ENCODE measurements at places on chromosomes 7 and 10.

DNA sequence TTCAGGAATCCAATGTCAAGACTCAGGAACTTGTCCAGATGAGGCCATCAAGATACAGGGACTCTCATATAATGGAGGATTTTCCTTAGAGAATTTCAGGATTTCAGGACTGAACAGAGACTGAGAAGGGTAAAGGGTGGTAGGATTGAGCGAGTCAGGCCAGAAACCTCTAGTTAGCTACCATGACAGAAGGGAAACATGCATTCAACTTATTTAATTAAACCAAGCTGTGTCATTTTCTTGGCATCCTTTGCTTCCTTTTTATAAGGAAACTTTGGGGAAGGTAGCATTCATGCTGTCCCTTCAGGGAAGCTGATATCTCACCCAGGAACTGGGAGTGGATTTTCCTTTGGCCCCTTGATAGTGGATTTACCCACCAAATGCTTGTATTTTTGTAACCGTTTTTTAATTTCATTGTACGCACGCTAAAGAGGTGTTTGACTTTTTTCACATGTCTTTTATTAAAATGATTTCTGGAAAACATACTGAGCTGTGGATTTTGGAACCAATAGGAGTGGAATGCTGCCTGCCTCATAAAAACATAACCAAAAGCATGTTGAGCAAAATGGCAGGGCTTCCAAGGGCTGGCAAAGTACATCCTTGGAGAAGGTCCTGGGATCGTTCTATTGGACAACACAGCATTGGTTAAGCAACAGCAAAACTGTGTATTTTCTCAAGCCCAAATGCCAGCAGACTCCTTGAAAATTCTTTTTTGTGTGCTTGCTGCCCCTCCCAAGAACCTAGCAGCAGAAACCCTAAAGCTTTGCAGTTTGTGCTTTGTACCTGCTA, 104.5 kb downstream of the CXCL12 start:
- no peak for DNase-seq

DNA sequence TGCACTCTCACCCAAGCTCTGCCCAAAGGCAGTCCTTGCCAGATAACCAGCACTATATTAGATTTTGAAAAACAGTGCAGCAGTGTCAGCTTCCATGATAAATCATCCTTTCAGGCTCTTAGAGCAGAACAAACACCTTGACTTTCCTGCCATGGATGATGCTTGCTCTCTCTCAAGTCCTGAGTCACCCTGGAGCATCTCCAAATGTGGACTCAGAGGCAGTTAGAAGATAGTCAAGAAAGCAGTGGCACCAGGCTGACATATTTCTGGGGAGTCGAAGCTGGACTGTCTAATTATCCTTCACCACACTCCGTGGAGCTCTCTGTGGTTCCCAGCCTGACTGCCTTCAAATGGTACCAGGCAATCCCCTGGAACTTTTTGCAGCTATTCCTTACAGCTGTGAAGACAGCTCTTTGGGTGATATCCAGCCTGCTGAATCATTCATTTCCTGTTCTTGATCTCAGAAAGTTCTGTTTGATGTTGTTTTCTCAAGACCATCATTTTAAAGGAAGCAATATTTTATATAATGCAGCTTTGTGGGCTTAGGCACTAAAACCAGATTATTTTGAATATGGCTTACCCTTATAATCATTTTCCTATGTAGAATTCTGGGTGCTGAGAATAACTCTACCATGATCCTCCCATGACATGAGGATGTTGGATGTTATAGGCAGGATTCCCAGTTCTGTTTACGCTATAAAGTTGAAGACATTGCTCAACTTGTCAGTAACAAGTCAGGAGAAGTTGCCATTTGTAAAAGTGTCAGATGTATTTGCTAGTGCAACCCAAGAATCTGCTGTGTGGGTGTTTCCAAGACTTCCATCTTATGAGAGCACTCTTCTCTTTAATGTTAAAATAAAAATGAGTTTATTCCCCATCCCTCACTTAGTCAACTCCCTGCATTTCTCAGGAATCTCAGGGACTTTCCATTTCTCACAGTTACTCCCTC, 233.8 kb downstream of the C7orf25 start:
- DNase-seq: no peak

DNA sequence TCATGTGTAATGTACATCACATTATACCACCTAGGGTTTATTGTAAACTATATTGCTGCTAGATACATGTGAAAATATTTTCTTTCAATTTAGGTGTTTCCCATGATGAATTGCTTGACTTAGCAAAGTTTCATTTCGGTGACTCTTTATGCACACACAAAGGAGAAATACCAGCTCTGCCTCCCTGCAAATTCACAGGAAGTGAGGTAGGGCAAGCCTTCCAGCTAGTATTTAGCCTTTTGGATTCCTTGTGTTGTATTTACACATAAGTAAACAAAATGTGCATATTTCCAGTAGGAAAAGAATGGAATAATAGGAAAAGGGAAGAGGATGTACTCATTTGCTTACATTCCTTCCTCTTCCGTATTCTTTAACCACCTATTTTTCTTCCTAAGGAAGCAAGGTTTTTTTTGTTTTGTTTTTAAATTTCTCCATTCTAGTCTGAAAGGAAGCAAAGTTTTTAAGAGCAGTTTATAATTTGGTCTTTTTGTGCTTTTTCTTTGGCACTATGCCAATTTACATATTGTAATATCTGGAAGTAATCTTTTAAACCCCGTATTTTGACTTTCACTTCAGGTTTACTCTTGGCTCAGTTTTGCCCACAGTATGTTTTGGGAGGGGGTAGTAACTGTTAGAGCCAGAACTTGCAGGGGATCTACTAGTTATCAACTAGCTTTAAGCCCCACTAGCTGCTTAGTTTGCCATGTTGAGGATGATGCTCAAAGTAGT, 10.4 kb downstream of the PMPCB start:
- no peak for DNase-seq

GRCh38 chr10:110706690-110707098, 62.6 kb downstream of the RBM20 start:
- no peak for DNase-seq

DNA sequence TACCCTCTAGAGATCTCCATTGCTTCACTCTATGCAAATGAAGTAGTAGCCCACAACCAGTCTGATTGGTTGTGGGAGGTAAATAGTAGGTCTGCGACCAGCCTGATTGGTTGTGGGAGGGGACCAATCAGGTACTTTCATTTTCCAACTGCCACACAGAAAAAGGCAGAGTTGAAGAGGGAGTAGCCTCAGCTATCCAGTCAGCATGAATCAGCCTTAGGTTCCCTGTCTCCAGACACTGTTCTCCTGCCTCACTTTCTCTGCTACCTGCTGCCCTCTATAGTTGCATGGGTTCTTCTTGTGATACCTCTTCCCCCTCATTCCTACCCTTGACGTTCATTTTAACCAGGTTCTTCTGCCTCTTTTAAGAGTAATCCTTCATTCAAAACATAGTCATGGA, 114.5 kb upstream of the LYZL1 start:
- no peak for DNase-seq

DNA sequence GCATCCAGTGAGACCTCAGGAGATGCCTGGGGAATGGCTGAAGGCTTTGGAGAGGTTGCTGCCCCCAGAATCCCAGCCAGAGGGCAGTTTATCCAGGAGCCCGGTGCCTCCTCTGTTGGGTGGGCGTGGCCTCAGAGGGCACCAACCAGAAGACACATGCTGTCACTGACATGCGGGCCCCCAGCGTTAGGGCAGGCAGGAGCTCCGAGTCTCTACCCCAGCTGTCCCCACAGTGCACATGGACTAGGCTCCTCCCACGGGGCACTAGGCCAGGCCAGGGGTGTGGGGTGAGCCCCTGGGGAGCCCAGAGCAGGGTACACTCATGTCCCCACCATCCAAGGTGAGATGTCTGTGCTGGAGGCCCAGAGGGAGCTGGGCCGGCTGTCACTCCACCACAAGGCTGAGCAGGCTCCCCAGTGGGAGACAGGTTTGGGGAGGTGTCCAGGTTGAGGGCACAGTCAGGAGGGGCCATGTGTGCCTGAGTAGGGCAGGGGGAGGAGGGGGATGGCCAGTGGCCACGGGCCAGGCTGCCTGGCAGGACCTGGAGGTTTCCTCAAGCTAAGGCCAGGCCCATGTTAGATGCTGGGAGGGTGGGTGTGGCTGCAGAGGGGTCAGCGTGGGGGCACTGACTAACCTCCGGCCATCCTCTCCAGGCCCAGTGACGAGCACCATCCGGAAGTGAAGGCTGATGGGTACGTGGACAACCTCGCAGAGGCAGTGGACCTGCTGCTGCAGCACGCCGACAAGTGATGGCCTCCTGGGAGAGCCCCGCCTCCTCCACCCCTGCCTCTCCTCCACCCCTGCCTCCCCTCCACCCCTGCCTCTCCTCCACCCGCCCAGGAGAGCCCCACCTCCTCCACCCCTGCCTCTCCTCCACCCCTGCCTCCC, 131.3 kb downstream of the FAM53B start:
- no peak for DNase-seq

DNA sequence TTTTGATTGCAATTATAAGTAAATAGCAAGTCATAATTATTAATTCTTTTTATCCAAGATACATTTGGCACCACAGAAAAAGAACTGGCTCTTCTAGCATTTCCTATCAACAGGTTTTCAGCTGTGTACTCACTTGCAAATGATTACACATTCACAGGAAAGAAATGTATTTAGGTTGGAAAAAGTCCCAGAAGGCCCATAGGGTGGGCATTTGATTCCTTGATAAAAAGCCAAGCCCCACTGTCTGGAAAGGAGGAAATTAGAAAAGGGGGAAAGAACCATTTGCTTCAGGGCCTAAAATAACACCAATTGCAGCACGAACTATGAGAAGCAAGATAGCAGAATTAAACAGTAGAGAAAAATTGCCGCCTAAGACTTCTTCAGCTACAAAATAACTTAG, 80.8 kb upstream of the COL1A2 start:
- DNase-seq: no peak

DNA sequence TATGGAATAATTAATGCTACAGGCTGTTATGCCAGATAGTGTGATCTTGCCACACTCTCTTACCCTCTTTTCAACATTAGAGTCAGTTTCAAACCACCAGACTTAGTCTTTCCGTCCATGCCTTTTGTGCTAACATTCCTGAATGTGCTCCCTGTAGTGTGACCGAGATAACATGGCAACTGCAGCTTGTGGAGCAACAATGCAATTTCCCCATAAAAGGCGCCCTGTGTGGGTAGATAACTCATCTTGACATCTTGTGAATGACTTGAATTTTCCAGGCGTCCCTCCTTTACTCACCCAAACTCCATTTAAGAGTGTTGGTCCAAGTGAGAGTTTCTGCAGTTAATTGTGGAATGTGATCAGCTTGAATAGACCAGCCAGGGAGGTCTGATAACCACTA, 99.6 kb downstream of the DNAH11 start:
- DNase-seq: no peak

DNA sequence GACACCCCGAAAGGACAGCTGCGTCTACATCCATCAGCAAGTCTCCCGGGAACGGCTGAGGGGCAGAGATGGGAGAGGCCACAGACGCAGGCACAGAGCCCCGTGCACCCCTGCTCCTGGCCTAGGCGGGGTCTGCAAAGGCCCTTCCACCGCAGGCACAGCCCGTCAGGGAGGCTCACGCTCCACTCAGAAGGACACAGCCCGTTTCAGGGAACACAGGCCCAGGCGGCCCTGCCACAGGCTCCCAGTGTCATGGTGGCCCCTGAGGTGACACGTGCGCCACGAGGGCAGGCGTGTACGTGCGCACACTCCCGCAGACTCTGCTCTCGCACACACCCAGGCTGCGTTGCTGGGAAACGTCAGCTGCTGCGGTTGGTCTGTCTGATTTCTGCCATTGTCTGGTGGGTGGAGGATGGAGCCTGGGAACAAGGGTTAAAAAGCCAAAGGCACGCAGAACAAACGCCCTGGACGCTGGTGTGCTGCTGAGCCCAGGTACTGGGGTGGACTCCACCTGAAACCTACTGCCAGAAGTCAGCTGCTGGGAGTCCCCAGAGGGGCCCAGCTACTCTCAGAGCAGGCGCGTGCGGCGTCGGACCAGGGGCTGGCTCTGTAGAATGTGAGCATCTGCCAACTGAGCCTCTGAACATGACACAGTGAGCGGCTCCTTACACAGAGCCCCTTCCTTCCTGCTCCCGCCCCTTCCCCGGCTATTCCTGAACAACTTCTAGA, 13.1 kb downstream of the GPER1 start:
- no peak for DNase-seq

- DNase-seq: no peak
Observed at GRCh38 chr10:127150136-127150535, 46.3 kb downstream of the INSYN2A start.

All from activated effector memory CD4-positive, alpha-beta T cell treated with Interleukin-2 at 50 U/mL for 16 hours (primary cell).